ENCODE measurements at places on chromosomes 1 and 21.

GRCh38 chr1:247277191-247277590 lies 21.3 kb downstream of the VN1R5 start:
- no peak for DNase-seq

- DNase-seq = no peak
These were observed 51.4 kb upstream of the C8B start for GRCh38 chr1:57017200-57017599.

GRCh38 chr1:30388386-30388785 lies 335.0 kb downstream of the MATN1 start:
- no peak for DNase-seq

- no peak for DNase-seq
These were observed 21.1 kb upstream of the VTCN1 start for GRCh38 chr1:117231748-117232373.

DNA sequence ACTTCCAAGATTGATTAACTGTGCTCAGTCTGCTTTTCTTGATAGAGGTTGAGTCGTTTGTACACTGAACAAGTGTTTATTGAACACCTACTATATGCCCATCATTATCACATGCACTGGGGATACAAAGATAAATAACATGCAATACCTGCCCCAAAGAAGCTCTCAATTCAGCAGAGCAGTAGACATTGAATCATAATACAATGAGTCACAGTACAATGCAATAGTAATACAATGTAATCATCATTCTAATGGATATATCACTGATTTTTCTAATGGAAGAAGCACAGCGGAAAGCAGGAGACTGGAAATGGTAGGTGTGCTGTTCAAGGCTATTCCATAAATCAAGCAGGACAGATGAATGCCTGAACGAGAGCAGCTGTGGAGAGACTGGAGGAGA lies 3.7 kb upstream of the SEC16B start:
- DNase-seq = no peak

GRCh38 chr1:94418664-94419655 lies 771 bp downstream of the ABCD3 start:
- no peak for DNase-seq

DNA sequence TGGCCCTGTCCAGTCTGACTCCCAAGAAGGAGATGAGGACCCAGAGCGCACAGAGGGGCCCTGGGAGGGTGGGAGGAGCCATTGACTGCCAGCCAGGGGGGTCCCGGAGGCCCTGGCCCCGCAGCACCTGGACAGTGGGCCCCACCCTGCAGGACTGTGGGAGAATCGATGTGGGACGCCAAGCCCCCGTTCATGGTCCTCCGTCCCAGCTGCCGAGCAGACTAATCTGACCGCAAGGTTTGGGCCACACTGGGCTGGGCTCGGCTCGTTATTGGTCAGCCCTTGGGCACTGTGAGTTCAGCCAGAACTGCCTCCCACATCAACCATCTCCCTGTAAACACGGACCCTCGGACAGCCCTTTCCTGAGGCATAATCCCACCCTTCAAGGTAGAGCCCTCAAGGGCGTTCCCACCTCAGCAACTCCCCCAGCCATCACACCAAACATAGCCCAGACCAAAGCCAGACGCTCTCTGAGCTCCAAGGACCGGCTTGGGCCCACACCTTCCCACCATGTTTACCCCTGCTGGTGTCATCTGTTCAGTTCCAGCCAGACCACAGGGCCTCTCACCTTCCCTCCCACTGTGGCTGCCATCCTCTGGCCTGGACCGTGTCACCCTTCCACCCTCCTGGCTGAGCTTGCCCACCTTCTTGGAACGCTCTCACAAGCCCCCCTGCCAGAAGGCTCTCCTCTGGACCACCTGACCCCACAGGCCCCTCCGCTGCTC lies 16.2 kb upstream of the POFUT2 start:
- DNase-seq = no peak

DNA sequence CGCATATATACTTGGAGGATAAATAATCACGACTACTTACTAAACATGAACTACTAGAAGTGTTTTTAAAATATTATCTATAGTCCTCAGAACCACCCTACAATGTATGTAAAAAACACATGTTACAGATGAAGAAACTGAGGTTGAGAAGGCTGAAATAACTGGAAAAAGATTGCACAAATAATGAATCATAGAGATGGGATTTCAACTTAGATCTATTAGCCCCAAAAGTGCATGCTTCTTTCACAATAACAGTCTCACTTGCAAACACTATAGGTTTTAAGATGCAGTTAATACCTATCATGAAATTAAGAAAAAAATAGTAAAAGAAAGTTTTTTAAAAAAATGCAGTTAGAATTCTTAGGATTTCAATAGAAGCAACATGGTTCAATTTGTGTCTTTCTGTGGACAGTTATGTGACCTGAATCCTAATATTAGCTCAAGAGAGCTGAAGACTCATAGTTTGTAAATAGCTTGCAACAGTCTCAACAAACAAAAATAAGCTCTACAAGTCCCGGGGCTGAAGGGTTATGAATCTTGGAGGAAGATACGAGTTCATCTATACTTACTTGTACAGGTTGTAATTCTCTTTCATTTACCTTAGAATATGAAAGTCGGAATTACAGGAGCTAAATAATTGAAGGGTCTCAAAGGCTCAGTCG lies 58.6 kb upstream of the NTPCR start:
- DNase-seq = no peak

GRCh38 chr1:175192111-175192629 lies 406 bp downstream of the KIAA0040 start:
- no peak for DNase-seq

- DNase-seq = no peak
These were observed 68.0 kb downstream of the DISC1 start for GRCh38 chr1:231694465-231695077.

GRCh38 chr1:10765734-10766478 lies 30.5 kb downstream of the CASZ1 start:
- no peak for DNase-seq

- DNase-seq = no peak
These were observed at the start of gene TRIM46 for GRCh38 chr1:155173478-155174323. Gene TRIM46 (plus strand): TSS chr1:155173849. CDS start chr1:155173967, 118 bp downstream.

All from esophagus squamous epithelium (tissue), 5 donors.